NCI-H1694 treated with DMSO at 0.1 percent for 48 hours (cell line): ENCODE measurements at places on chromosomes 6 and 20.
A peak's percentile ranks its signal among the peaks of the same experiment; 100 is the strongest.

DNA sequence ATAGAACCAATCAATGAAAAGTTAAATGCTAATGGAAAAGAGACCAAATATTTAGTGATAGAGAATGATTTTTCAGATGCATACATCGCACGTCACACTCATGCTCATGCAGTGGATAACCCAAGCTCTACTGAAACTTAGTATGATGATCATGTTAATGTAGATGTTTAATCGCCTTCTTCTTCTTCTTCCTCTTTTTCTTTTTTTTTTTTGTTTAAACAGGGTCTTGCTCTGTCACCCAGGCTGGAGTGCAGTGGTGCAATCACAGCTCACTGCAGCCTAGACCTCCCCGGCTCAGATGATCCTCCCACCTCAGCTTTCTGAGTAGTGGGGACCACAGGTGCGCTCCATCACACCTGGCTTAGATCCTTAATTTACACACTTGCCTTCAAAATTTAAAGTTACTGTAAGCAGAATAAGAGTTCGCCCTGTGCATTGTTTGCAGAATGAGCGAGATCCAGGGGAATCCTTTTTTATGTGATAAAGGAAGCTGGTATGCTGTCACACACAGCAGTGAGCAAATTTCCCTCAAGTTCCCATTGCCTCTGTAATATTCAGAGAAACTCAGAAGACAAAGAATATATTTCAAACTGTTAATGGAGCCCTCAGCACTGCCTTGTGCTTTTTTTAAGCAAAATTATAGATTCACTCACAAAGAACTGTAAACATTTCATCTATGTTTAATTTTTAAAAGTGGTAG, 194.2 kb upstream of the SGK1 start:
- no peak for DNase-seq

- no peak for DNase-seq
Measured at GRCh38 chr20:57417830-57418780, 26.9 kb downstream of the RBM38 start.

- no peak for DNase-seq
Measured at GRCh38 chr20:52529826-52530225, 338.2 kb upstream of the ZFP64 start.

DNA sequence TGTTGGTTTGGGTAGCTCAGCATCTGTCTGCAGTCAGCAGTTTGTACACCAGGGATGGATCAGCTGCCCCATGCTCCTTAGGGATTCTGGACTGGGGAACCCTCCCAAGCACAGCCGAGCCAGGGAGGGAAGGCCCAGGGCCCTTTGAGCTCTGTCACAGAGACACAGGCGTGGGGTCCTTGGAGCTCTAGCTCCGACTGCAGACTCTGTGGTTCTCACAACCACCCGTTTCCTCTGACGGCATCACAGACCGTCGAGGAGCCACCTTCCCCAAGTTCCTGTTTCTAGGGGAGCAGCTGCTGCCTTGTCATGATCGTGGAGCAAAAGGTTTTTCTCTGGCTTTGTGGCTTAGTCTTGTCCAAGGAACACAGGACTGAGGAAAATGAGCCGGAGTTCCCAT, at the start of gene SLA2:
SLA2 (minus strand) TSS at position 199 of the 400 bp plus-strand sequence. CDS start 4,861 bp downstream, outside the sequence.
- no peak for DNase-seq

- DNase-seq = no peak
Measured at GRCh38 chr20:51174536-51174935, 151.6 kb upstream of the KCNG1 start.

GRCh38 chr6:113696960-113697359, 160.2 kb upstream of the MARCKS start:
- DNase-seq = no peak

GRCh38 chr6:167995731-167996151, 1.7 kb upstream of the KIF25 start:
- DNase-seq = no peak

DNA sequence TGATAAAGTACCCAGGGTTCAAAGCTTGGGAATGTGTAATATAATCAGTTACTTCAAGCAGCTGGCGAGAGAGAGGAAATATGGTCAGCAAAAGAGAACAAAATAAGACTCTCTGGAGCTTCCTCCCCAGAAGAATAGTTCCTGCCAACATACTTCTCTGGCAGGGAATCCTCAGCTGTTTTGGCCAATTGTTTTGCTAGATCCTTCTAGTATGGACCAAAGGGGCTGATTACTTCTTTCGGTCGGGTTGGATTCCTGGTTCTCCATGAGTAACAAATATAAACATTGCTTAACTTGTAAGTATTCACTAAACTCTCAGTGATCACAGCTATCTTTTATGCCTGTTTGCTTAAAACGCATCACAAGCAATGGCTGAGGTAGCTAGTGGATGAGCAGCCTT, 31.4 kb upstream of the FBXO9 start:
- no peak for DNase-seq

DNA sequence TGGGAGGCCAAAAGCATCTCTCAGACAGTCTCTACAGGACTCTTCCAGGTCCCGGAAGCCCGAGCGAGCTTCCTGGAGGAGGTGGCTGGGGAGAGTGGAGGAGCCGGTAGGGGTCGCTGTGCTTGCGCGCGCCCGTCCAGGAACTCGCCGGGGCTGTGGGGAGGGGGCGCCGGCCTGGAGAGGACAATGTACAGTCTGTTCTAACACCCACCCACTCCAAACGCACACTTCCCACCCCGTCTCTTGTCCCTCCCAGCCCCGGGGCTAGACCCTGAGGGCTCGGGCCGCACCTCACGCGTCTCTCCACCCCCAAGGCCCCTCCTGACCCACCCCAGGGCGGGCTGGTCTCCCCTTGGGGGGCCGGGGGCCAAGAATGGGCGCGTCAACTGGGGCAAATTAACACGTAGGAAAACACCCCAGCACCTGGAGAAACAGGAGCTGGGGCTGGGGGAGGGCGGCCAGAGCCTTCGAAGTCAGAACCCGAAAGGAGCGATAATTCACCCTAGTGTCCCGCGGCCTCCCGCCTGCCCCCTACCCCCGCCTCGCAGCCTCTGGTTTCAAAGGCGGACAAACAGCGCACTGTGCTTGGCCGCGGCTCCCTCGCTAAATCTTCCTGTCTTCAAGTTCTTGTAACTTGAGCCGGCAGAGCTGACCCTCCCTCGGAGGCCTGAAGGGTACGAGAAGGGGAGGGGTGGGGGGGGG, 103.2 kb upstream of the FOXP4 start:
- no peak for DNase-seq

DNA sequence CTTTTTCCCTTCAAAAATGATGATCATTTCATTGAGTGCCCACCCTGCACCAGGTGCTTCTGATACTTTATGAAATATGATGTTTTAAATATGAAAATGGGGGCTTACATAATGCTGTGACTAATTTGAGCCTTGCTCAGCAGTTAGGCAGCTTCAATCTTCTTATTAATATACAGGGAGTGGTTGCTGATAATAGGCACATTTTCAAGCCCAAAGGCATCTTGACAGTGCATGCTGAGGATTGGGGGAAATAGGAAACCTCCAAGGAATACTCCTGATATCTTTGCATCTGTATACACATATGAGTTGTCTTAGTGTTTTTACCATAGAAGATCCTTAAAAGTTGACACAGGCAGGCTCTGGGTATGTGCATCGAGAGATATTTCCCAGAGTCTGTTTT, 262.3 kb upstream of the SASH1 start:
- DNase-seq = no peak

DNA sequence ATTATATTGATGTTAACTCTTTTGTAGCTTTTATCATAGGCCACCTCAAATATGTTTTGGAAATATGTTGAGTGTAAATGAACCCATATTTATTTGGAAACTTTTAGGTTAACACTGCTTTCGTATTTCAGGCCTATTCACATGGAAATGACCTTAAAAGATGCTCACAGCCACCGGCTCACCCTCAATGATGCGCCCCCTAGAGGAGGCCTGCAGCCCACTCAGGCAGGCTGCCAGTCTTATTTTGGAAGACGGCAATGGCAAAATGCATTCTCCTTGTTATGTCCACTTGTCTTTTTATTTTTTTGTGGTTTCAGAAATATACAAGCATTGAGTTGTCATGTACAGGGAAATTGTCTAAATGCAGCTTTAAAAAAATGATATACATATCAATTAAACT, 869.7 kb downstream of the PHF3 start:
- no peak for DNase-seq

DNA sequence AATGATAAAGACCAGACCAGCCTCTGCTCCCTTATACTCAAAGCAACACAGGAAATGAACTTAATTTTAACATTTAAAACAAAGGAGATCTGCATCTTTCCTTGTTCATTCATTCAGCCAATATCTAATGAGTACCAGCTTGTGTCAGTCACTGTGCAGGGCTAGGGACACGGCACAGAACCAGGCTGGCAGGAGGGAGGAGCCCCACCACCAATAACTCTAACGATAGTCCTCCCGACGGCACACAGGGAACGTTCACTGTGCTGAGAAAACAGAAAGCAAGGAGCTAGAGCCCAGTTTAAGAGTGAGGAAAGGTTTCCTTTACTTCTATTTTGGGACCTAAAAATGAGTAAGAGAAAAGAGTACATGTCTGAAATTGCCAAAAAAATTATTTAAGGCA, 9.9 kb downstream of the ETV7 start:
- DNase-seq = no peak

DNA sequence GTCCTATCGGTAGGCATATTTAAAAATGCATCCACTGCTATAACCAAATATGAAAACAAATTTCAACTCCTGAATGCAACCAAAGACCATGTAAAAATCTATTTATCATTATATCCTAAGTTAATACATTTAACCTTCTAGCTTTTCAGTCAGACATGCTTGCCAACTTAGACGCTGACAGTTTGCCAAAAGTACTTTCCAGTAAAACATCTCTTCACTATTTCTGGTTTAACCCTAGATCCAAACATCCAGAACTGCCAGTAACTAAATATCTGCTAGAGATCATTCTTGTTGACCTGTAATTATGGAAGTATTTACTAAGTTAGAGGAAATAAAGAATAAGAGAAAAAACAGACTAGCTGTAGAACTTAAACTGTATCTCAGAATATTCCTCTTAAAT, 210.2 kb upstream of the THEMIS start:
- no peak for DNase-seq

- no peak for DNase-seq
Measured at GRCh38 chr20:63534831-63535651, 2.1 kb downstream of the PTK6 start.

GRCh38 chr6:154767003-154767723, 33.9 kb downstream of the SCAF8 start:
- DNase-seq = no peak

DNA sequence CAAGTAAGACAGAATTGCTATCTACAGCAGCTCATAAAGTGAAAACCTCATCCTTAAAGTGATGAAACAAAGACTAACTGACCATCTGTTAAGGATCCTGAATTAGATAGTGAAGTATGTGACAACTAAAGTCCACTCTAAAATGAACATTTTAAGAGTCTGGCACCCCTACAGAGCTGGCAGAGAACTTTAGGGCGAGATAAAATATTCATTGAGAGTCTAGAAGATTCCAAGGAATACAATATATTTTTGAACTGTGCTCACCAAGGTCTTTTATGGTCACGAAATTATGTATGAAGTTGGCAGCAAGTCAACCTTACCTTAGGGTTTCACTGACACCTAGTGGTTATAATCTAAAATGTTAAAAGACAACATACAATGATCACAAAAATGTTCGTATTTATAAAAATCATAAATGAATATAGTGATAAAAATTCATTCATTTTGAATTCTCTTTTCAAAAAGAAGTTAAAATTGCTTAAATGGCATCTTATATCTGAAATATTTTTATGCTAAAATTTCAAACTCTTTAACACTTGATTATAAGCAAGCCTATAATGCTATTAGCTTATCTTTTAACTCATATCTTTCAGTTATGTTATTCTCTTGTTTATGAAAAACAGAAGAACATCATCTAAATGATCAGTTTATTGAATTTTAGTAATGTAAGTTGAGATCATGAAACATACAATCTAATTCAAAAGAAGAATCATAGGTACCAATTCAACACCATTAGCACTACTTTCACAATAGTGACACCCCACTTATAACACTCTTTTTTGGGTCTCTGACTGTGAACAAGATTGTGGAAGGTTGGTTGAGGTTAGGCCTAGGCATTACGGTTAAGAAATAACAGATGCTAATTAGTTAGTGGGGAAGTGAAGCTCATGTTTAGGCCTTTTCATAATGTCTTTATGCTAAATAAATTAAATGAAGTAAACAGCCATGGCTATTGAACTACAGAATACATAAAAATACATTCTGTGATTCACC, 27.5 kb downstream of the RSPH3 start:
- DNase-seq = peak; percentile 73

- no peak for DNase-seq
Measured at GRCh38 chr6:145895802-145896201, 68.4 kb downstream of the SHPRH start.

DNA sequence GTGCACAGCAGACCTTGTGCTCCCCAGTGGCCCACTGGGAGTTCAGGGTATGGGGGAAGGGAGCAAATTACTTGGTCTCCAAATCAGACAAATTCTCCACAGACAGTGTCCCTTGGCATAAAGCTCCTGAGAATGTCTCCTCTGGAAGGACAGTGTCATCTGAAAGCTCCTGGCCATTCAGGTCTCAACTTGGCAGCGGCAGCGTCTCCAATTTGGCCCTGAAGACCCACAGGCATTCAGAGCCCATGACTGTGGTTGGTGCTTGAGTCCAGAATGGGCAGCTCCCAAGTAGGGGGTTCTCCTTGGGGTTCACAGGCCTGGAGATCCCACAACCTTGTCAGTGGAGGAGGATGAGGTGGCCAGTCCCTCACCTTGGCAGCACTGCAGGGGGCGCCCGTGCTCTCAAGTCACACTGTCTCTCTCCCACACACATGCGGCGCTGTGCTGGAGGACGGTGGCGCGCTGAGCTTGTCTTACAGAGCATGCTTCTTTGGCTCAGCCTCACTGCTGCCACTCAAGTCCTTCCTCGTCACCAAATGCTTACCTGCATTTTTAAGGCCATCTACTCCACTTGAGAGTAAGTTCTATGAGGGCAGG, 20.7 kb downstream of the DYNLRB1 start:
- peak; percentile 15 for DNase-seq

GRCh38 chr6:56594699-56595098, 48.0 kb downstream of the DST start:
- DNase-seq = no peak

DNA sequence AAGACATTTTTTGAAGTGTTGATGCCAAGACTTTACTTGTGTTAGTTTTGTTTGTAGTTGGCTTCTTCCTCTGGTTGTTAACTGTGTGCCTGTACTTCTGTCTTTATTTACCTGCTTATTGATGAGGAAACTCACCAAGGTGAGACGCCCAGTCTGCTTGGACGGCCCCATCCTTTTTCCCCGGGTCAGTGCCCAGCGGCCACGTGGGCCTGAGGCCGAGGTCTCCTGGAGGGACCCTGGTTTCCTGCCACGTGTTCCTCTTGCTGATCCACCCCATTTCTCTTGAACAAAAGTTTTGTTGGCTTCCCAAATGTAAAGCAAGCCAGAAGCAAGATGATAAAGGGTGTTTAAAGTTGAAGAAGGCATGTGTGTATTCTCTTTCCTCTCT, 24.8 kb downstream of the DUSP22 start:
- no peak for DNase-seq

GRCh38 chr20:15594158-15594695, 979.0 kb downstream of the KIF16B start:
- no peak for DNase-seq

- DNase-seq = no peak
Measured at GRCh38 chr6:151807513-151808370, at the start of gene ESR1. Gene ESR1 (plus strand): TSS chr6:151807682. CDS start chr6:151807913, 231 bp downstream.

- no peak for DNase-seq
Measured at GRCh38 chr20:33893314-33893713, 82.2 kb downstream of the CHMP4B start.

GRCh38 chr6:79404261-79404660, 133.0 kb downstream of the LCA5 start:
- no peak for DNase-seq

GRCh38 chr6:129177801-129178200, 294.9 kb downstream of the LAMA2 start:
- no peak for DNase-seq

GRCh38 chr6:73901986-73902385, 206.0 kb downstream of the CD109 start:
- no peak for DNase-seq
